Activated CD8-positive, alpha-beta memory T cell treated with anti-CD3 and anti-CD28 coated beads for 4 hours (primary cell): ENCODE measurements at places on chromosomes 16 and 17.

DNA sequence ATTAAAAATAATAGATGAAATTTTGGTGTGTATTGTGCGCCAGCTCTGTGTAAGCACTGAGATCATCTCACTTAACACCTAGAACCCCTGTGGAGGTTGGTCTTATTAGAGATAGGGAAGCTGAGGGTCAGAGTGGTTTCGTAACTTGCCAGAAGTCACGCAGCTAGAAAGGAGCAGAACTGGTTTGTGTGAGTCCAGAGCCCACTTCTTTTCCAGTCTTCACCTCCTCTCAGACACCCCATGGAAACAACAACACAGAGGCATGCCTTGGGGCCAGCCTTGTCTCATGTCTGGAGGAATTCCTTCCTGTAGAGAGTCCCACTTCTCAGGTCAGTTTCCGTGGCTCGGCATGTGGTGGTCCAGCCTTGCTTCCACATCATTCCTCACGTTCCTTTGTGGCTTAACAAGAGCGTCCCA, 16.5 kb downstream of the YPEL2 start:
- no peak for DNase-seq

DNA sequence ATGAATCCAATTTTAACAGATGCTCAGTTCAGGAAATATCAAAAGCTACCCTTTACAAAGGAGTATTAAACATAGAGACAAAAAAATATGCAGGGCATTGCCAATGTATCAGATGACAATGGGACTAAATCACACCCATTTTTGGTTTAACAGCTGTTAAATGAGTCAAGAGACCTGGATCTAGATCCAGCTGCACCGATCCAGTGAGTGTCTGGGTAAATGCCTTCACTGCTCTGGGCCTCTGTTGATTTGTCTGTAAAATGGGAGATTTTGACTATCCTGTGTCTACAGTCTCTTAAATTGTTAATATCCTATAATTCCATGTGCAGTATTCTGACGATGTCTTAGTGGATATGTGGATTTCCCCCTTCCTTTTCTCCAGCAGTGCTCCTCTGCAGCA, 16.4 kb downstream of the KRT23 start:
- DNase-seq, result no peak

DNA sequence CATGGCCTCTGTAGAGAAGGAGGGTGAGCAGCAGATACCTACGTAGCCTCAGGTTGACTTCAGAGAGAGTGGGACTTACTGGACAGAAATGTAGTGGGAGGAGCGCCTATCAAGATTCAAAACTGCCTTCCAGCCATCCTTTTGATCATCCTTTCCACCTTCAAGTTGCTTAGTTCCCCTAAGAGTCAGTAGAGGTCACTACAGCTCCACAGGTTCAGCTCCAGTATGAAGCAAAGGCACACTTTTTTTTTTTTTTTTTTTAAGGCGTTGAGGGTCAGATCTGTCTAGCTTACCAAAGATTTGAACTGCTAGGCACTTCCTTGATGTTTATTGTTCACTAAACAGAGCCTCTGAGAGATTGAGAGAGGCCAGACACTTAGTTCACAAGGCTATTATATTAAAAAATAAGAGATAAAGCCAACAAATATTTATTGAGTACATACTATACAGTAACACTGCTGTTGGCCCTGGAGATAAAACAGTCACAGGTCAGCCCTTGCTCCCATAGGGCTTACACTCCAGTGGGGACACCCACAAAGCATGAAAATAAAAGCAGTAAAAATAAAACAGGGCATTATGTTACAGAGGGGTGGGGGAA, 3.1 kb downstream of the RNF227 start:
- no peak for DNase-seq

DNA sequence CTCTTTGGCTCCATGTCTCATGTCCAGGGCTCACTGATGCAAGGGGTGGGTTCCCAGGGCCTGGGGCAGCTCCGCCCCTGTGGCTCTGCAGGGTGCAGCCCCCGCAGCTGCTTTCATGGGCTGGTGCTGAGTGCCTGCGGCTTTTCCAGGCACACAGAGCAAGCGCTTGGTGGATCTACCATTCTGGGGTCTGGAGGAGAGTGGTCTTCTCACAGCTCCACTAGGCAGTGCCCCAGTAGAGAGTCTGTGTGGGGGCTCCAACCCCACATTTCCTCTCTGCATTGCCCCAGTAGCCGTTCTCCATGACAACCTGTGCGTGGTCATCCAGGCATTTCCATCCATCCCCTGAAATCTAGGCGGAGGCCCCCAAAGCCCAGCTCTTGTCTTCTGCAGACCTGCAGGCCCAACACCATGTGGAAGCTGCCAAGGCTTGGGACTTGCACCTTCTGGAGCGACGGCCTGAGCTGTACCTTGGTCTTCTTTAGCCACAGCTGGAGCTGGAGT, 5.2 kb downstream of the IL32 start:
- DNase-seq, result no peak

- no peak for DNase-seq
These were observed 11.2 kb downstream of the COL1A1 start for GRCh38 chr17:50190293-50190602.

DNA sequence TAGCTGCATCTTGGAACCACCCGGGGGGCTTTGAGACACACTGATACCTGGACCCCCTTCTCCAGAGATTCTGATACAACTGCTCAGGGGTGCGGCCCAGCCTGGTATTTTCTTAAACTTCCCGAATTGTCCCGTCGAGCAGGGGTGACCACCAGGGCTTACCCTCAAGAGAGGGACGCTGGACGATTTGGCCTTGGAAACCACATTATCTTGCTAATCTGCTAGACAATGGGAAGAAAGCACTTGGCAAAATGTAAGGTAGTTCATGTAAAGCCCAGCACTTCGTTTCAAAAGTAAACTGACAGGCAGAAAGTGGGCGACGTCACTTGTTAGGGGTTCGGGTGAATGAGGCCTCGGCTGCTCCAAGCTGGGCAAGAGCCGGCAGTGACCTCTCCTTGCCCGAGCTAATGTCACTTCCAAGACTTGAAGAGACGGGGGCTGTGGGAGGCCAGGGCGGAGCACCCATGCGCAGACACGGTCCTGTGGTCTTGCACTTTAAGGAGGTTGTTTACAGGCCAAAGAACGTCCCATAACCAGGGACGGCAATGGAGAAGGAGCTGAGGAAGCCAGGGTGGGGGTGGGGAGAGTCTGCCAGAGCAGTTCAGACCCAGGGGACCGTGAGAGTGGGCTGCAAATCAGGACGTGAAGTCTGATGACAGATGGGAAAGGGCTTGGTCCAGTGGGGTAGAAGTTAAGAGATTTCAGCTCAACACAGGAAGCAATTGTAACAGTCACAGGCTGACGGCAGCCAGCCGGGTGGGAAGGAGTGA, 152.7 kb upstream of the GSE1 start:
- DNase-seq, result no peak

DNA sequence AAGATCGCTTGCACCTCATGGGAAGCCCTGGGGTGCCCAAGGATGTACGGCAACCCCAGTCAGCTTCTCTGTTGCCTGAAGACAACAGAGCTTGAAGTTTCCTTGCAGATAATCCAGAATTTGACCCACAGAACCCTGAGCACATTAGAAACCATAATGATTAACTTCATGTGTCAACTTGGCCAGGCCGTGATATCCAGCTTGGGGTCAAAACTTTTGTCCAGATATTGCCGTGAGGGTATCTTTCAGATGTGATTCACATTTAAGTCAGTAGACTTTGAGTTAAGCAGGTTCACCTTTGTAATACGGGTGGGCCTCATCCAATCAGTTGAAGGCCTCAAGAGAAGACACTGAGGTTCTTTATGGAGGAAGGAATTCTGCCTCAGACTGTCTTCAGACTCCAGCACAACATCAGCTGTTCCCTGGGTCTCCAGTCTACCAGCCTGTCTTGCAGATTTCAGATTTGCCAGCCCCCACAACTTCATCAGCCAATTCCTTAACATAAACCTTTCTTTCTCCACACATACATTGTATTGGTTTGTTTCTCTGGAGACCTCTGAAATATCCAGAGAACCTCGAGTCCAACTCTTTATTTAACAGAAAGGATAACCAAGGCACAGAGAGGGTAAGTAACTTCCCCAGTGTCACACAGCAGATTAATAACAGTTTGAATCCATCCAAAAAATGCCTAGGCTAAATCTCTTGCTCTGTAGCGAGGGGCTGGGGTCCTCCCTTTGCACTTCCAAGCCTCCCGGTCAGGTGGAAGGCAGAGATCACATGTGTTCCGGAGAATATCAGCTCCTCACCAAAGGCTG, 171.1 kb downstream of the SALL1 start:
- DNase-seq, result no peak

GRCh38 chr16:79163691-79164387, 436.7 kb downstream of the MAF start:
- DNase-seq, result no peak

GRCh38 chr16:86222547-86222946, 287.8 kb upstream of the FOXF1 start:
- no peak for DNase-seq

GRCh38 chr17:30823421-30823820, 1.1 kb downstream of the CRLF3 start:
- DNase-seq, result no peak

DNA sequence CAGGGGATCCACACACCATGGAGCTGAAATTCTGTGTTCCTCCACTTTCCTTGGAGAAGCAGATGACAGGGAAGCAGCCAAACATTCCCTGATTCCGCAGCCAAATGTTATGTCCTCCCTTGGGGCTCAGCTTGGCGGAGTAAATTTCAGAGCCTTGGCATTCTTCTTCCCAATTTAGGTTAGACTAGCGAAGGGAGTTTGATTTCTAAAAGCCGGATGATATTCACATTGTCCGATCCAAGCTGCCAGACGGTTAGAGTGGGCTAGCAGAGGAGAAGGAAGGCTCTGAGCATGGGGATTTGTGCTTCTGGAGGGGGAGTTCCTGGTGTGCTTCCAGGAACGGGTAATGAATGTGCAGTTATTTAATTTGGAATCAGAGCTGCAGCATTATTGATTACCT, 380.4 kb upstream of the EEF2KMT start:
- DNase-seq, result no peak

DNA sequence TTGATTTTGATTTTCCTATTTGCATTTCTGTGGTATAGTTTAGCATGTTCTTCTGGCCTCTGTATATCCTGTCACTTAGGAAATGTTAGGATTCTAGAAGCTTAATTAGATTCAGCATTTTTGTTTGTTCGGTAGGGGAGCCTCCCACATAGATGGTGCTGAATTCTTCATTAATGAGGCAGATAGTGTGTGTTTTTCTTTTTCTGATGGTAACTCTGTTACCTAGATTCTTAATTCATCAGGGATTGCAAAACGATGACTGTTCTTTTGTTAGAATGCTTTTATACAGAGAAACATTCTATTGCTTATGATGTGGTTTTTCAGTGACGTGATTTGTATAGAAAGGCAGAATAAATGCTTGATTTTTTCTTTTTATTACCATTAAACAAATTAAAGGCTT, 19.0 kb downstream of the BANP start:
- DNase-seq, result no peak

- no peak for DNase-seq
These were observed 9.0 kb downstream of the KRTAP9-7 start for GRCh38 chr17:41284546-41284945.

- no peak for DNase-seq
These were observed 16.8 kb upstream of the PLLP start for GRCh38 chr16:57301126-57301817.

- no peak for DNase-seq
These were observed 52.5 kb upstream of the ALDH3A1 start for GRCh38 chr17:19800571-19800970.

GRCh38 chr16:4870138-4870671, 22.9 kb downstream of the UBN1 start:
- DNase-seq, result no peak

DNA sequence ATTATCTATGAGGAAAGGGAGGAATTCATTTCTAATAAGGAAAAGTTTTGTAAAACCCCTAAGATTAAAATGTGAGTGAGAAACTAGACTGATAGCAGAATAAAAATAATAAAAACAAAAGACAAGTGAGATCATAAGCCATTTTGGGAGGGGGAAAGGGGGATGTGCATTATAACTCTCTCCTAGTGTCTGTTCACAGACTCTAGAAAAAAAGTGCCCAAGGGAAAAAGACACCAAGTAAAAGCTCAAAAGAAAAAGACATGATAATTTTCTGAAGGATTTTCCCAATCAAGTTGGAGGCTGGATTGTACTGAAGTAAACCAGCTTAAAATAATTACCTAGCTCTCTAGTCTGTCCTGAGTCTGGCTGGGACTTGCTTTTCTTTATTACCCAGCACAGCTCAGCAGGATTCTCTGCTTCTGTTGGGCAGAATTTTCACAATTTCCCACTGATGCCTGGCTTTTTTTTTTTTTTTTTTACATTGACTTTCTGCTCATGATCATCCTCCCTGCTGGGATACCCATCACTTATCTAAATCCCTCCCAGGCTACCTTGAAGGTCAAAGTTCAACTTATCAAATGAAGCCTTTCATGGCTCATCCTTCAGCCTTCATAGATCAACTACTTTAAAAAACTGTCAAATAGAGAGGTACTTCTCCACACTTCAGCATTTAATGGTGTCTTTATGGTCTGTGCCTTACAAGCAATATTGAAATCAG, 124.2 kb upstream of the KCNJ16 start:
- DNase-seq, result no peak

DNA sequence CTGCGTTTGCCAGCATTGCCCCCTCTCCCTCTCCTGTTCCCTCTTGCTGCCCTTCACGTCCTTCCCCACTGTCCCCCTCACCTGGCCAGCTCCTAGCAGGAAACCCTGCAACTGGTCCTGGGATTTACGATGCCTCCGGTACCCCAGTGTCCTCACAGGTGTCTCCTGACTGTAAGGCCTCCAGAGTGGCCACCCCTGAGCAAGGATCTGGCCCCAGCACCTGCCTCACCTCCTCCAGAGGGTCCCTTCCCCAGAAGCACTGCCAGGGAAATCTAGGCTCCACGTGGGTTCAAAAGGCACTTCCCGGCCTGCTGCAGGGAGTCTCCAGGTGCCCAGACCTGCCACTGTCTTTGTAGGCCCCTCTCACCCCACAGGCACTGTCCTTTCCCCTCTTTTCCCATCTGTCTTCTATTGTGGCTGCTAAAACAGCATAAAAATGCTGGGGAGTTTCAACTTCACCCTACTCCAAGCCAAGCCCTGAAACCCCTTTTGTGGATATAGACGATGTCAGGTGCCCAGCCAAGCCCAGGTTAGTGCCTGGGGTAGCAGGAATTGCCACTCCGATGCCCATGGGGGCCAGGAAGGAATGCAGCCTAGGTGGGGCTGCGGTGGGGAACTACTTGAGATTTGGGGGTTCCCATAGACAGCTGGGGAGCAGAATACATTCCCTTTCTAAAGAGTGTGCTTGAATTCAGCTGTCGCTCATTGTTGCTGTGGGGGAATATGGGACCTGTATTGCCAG, 25.7 kb downstream of the RAB11FIP4 start:
- no peak for DNase-seq

GRCh38 chr16:54504372-54504771, 217.8 kb upstream of the IRX3 start:
- no peak for DNase-seq

- no peak for DNase-seq
These were observed 265.9 kb downstream of the SLC39A11 start for GRCh38 chr17:72826602-72827001.
